ENCODE measurements at places on chromosomes 12 and 14. TPM values are rescaled to one million over a fixed set of nuclear protein-coding genes. Genes with fewer than 3 reads are reported as not detected.

DNA sequence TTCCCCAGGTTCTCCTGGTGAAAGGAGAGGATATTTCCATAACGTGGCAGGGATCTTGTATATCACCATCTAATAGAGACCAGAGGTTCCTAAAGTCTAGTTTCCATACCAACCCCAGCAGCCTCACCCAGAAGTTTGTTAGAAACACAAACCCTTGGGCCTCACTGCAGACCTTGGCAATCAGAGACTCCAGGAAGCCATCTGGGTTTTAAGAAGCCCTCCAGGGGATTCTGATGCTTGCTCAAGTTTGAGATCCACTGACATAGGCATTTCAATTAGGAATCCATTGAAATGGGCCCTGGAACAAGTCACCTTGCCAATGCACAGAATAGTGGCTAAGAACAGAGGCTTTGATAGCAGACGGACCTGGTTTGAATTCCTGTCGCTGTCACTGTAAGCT is 2.2 kb upstream of the CMKLR1 start:
- H3K4me1 ChIP-seq: peaks cover 10% of the 10 kb centered on the region
- H3K27me3 ChIP-seq: no peaks in the 10 kb centered on the region
- H3K36me3 ChIP-seq: no peaks in the 10 kb centered on the region
- no peak overlapping the region for H3K27ac ChIP-seq

DNA sequence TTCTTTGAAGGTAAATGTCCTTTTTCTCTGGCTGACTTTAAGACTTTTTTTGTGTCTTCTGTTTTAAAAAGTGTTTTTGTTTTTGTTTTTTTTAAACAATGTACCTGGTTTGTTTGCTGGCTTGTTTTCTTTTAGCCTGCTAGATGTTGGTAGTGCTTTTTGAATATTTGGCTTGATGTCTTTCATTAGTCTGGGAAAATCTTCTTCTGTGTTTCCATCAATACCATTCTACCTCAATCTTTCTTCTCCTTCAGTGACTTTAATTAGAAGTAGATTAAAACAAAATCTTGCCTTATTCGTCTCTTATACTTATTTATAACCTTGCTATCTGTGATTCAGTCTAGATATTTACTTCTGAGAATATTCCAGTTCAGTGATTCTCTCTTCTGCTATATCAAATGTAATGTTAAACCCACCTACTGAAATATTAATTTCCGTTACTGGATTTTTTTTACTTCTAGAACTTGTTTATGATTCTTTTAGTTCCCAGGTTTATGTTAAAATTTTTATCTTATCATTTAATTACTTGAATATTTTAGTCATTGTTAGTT is 21.5 kb downstream of the LMNTD1 start:
- no peaks in the 10 kb centered on the region for H3K36me3 ChIP-seq
- no peaks in the 10 kb centered on the region for H3K4me1 ChIP-seq
- no peak for DNase-seq
- H3K4me3 ChIP-seq: no peak overlapping the region
- no peak overlapping the region for H3K27ac ChIP-seq
- no peaks in the 10 kb centered on the region for H3K27me3 ChIP-seq

Gene TMEM116
- 7.8 TPM for total RNA-seq

Gene PLEKHD1
- total RNA-seq: 0.19 TPM

Gene RNASE3
- total RNA-seq: not detected

Gene SCNN1A
- total RNA-seq: 105 TPM
